ENCODE measurements at places on chromosomes 1 and 21.

DNA sequence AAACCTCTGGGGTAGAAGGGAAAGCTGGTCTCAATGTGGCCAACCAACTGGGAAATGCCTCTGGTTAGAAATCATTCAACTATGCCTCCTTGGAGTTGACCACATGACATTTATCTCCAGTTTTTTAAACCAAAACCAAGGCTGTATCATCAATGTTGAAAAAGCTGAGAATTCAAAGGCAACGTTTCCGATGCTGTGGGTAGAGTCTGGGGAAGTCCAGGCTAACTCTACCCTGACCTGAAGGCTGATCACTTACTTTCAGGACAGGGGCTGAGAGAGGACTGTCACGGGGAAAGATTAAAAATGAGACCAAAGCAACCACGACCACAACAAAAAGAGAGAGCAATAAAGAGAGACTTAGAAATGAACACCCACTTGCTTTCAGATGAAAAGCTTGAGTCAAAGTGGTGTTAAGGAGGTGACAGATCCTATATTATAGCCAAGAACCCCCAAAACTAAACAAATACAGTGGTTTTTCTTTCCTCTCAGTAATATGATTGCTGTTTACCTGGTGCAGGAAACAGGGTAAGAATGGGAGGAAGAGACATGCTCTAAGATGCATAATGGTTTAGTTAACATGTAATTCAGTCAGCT lies 90.8 kb upstream of the TNFSF4 start:
- DNase-seq: peak; percentile 80

GRCh38 chr1:64184003-64184440 lies 19.4 kb upstream of the UBE2U start:
- no peak for DNase-seq

DNA sequence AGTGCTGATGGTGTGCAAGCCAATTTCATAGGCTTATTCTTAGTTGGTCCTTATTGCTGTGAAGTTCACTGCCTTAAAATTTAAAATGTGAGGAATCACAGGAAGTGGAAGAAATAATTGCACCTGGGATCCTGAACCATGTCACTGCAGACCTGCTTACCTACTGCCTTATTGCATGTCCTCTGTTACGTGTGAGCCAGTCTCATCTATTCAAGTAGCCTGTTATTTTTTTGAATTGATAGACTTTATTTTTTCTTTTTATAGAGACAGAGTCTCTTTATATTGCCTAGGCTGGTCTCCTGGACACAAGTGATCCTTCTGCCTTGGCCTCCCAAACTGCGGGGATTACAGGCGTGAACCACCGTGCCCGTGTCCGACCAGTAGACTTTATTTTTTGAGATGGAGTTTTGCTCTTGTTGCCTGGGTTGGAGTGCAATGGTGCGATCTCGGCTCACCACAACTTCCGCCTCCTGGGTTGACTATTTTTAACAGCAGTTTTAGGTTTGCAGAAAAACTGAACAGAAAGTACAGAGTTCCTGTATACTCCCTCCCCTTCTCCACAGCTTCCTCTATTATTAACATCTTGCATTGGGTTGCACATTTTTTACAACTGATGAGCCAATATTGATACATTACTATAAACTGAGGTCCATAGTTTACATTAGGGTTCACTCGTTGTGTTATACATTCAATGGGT lies 14.0 kb upstream of the DISC1 start:
- DNase-seq: peak; percentile 83

DNA sequence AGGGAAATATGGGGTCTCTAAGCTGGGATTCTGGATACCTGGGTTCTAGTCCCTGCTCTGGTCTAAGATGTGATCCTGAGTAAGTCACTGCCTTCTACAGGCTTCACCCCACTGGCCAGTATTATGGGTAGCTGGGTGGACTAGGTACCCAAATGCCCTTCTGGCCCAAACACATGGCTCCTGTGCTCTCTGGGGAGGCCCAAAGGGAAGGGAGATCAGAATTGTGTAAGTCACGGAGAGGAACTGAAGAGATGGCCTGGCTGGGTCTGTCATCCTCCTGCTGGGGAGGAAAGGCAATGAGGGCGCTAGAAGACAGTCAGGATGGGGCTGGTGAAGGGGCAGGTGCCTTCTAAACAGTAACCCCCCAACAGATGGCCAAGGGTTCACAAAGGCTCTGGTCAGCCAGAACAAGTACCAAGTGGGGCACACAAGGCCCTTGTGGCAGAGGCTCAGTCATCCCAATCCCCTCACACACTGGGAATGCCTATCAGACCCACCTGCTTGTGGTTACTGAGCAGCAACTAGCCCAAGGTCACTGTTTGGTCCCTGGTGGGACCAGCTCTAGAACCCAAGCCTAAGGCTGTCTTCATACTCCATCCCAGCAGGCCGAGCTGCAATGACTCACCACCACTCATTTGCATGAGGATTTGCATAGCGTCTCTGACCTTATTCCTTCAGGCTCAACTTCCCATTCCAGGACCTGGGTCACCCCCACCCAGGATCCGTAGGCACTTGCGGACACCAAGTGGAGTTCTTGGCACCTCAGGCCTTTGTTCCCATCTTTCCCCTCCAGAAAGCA lies 9.2 kb downstream of the MEF2D start:
- DNase-seq: no peak

DNA sequence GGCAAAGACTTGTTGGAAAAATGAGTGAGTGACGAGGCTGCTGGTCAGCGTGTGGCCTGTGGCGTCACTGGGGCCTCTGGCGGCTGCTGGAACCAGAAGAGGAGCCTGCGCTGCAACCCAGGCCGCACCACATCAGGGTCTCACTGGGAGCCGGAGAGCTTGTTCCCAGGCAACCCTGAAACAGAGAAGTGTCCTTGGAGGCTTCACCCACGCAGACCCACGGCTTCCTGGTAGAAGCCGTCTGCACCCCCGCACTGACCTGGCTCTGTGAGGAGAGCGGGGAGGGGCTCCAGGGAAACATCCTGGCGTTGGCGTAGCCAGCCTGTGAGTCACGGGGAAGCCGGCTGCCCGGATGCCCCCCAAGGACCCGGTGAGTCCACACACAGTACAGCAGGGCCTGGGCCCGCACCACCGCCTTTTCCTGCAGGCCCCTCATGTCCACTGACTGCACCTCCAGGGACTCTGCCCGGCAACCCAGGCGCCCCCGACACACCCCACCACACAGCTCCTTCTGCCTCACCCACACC lies 57.4 kb downstream of the COL6A1 start:
- DNase-seq: no peak

GRCh38 chr1:91057784-91058183 lies 35.9 kb upstream of the ZNF644 start:
- DNase-seq: no peak

DNA sequence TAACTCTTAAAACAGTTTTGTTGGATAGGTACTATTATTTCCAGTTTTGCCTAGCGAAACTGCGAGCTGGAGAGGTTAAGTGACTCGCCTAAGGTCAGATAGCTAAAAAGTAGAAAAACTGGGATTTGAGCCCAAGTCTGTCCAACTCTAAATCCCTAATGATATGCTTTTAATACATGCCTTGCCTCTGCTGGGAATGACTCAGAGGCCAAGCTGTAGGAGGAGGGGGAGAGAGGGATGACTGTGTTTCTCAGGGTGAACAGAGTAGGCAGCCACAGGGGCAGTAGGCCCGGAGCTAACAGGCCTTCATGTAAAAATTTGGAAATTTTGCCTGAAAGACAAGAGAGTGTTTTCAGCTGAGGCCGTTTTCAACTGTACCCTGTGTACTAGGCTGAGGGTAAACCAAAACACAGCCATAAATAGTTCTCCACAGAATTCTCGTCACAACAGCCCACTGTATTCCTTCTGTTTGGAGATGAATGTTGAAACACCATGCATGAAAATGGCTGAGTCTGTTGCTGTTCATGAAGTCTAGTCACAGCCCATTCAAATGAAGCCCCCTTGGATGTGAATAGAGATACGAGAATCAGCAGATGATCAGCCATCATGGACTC lies 107.5 kb upstream of the HOOK1 start:
- no peak for DNase-seq

- DNase-seq: no peak
Measured at GRCh38 chr1:8529901-8530300, 212.0 kb downstream of the SLC45A1 start.

GRCh38 chr1:174954671-174955669 lies 44.8 kb upstream of the CACYBP start:
- DNase-seq: no peak

GRCh38 chr1:24155011-24155782 lies 12.3 kb upstream of the IL22RA1 start:
- no peak for DNase-seq

- DNase-seq: no peak
Measured at GRCh38 chr1:176619261-176619660, 156.3 kb downstream of the PAPPA2 start.

DNA sequence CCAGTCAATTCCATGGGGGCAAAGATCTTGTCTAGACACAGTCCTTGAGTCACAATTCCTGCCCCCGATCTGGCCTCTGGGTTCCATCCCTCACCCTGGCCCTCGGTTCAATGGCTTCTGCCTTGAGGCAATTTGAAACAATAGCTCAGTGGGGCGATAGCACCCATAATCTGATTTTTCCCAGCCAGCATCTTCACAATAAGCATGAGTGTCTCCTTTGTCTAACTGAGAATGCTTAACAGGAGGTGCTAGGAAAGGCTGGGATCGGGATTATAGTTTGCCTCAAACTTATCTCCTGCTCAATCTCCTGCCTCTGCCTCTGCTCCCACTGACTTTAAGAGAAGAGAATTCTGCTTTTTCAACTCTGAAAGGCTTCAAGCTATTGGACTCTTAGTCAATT lies 293.9 kb upstream of the PROX1 start:
- no peak for DNase-seq

- DNase-seq: no peak
Measured at GRCh38 chr1:68585351-68585750, 88.5 kb upstream of the DEPDC1 start.

GRCh38 chr1:167423684-167424619 lies 94.4 kb downstream of the CD247 start:
- DNase-seq: no peak

DNA sequence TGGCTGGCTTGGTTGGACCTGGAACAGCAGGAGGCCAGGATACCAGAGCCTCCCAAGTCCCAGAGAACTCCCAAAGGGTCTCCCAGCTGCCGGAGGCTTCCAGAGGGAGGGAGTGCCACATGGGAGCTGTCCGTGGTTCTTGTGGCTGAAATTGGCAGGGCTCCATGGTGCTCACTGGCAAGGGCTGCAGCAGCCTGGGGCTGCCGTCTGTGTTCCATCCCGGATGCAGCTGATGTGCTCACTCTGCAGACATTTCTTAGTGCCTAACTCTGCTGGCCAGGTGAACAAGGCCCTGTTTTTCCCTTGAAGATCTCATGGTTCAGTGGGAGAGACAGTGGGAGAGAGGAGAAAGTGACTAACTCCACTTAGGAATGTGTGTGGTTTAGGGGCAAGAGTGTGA lies 261.1 kb downstream of the CAMTA1 start:
- DNase-seq: no peak

- no peak for DNase-seq
Measured at GRCh38 chr1:159985473-159985872, 31.4 kb upstream of the SLAMF9 start.

DNA sequence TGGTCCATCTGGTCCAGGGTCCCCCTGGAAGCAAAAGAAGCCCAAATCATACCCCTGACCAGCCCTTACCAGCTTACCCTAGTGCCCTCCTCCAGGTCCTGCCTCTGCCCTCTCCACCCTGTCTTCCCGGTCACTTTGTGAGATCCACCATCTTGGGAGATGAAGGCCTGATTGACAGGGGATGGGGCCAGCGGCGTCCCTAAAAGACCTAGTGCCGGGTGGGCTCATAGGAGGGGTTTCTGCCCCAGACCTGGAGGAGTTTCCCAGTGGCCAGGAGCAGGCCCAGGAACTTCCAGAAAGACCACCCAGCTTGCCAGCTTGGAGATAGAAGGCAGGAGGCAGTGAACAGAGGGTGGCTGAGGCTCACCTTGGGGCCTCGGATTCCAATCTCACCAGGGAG lies 5.4 kb downstream of the COL9A2 start:
- no peak for DNase-seq

DNA sequence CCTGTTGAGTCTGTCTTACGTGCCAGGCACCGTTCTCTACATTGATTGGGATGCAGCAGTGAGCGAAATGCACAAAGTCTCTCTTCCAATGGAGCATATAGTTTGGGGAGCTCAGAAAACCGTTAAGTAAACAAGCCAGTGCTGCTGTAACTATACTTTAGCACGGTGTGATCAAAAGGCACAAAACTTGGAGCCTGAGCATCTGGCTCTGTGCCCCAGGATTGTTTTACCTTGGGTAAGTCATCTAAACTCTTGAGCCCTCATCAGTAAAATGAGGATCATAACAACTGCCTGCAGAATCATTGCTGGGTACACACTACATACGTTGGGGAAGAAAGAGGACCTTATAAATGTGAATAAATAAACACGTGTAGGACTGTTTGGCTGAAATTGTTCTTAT lies 1.8 kb downstream of the HHIPL2 start:
- no peak for DNase-seq

DNA sequence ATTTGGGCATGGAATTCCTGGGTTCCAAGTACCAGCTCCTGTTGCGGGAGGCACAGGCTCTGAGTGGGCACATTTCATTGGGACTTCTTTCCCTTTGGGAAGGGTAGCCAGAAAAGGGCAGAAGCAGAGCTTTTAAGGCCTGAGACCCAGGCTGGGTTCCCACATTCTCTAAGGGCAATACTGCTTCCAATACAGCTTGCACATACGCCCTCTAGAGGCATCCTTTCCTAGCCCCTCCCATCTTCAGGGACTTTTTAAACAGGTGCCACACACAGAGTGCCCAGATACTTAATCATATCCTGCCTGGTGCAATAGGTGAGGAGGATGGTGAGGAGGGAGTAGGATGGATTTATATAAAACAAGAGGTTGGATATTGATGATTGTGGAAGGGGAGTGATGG lies 5.7 kb downstream of the GPR88 start:
- DNase-seq: peak; percentile 54

DNA sequence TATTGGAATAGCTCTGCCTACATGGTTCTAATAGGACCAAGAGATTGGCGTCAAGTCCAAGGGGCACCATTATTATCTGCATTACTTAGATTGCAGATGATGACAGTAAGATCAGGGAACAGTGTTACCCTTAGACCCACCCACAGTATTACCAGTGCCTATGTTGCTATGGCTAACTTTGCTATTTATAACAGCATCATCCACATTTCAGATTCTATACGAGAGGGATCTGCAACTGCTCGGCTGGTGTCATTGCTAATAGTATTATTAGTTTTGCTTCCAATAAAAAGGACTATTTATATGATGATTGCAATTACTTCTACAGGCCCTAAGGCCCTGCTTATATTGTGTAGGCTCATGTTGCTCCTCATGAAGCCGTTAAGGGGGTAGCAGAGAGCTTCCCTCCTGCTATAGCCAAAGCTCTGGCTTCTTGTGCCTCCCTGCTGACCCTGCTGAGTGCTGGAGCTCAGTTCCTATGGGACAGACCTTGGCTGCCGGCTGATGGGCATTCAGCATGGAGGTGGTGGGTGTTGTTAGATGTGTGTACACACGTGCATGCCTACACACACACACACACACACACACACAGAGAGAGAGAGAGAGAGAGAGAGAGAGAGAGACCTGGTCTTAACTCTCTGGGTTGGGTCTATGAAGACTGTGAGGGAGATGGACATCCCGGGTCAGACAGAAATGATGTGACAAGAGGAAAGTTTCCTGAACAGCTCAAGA lies 1.3 kb downstream of the BCAN start:
- DNase-seq: no peak

- no peak for DNase-seq
Measured at GRCh38 chr21:41133874-41134522, 34.0 kb upstream of the BACE2 start.
